ENCODE measurements at places on chromosomes 16 and 17.
A peak's percentile ranks its signal among the peaks of the same experiment; 100 is the strongest.

- DNase-seq = no peak
These were observed 99.3 kb upstream of the SOX9 start for GRCh38 chr17:72021417-72022041.

- DNase-seq = no peak
These were observed 9.2 kb downstream of the LUC7L start for GRCh38 chr16:220021-220420.

DNA sequence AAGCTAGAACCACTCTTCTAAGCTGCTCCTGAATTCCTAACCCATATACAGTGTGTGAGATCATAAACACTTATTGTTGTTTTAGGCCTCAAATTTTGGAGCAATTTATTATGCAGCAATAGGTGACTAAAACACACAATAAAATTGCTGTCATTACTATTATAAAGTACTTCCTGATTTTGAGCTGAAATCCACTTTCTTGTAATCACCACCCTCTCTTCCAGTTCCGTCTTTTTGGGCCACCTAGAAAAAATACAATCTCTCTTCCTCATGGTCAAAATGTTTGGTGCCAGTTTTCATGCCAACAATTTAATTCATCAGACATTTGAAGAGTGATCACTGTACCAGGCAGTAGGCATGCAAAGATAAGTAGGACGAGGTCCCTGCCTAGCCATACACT is 43.3 kb upstream of the NF1 start:
- no peak for DNase-seq

- peak; percentile 58 for DNase-seq
These were observed 43.6 kb downstream of the SMG6 start for GRCh38 chr17:2259769-2260536.

DNA sequence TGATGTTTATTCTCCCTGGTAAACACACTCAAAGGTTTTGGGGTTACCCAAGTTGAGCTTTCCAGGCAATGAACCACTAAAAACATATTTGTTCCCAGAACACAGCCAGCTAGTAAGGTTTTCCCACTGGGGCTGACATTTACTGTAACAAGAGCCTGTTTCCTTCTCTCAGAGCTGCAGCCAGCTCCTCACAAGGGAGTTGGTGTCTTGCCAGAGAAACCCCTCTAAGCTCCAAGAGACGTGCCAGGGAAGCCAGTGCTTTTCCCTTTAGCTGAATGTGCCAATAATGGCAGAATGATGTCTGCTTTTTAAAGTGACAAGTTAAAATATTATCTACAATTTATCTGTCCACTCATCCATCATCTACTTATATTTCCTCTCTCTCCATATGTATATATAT is 170.8 kb upstream of the RBFOX1 start:
- no peak for DNase-seq

DNA sequence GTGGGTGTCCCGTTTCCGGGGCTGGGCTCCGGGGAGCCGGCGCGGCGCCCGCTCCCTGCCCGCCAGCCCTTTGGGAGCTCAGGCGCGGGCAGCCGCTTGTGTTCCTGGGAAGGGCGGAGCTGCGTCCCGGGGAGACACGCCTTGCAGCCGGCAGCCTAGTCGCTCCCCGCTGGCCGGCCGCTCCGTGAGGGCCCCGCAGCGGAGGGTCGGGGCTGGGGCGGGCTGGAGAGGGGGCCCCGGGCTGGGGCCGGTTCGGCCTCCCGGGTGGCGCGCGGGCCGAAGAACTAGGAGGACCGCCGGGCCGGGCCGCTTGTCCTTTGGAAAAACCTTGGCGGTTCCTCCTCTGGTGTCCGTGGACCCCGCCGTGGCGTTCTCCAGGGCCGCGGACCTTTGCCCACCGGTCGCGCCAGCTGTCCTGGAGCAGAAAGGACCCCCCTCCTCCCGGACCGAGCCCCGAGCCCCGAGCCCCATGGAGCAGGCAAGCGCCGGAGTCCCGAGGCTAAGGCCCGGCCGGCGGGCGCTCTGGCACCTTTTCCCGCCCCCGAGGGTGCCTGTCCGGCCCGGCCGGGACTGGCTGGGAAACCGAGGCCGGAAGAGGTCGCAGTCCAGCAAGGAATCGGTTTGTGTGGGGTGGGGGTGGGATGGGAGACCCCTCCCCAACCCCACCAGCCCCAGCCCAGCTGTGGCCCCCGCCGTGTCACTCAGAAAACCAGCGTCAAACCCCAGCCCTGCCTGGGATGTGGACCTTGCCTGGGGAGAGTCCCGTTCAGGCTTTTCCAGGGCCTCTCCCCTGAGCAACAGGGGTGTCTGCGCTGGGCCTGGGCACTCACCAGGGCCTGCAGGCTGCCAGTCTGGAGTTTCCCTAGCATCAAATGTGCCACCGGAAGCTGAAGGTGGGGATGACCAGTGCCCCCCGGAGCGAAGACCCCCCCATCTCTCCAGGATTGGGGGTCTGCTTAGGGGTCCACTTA is 6.8 kb upstream of the TBC1D3B start:
- no peak for DNase-seq

Measured in stimulated activated naive B cell treated with anti-CD40 and anti-IgM and Interleukin-4, amounts not matched to agents 10 μg/mL and 1 μg/mL and 100 μg/mL, for 72 hours (primary cell).